Endothelial cell of umbilical vein (primary cell): ENCODE measurements at places on chromosomes 11 and 22. TPM values are rescaled to one million over a fixed set of nuclear protein-coding genes. Genes with fewer than 3 reads are reported as not detected.

- no peak for DNase-seq
Measured at GRCh38 chr22:20553947-20554741, 46.7 kb downstream of the MED15 start.

DNA sequence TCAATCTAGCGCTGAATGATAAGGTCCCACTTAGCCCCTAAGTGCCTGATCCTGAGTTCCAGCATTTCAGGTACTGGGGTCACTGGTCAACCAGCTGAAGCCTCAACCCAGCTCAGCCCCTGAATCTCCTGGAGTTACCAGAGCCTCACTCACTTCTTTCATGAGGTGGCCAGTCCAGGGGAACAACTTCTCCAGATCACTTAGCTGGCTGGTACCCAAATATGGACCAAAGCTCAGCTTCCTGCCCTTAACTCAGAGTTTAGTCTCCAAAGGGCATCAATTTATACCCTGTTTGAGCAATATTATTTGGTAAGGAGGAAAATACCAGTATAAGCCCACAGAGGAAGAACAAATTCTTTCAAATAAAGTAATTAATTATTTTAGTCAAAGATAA is 105.6 kb downstream of the SLC1A2 start:
- no peak for DNase-seq

DNA sequence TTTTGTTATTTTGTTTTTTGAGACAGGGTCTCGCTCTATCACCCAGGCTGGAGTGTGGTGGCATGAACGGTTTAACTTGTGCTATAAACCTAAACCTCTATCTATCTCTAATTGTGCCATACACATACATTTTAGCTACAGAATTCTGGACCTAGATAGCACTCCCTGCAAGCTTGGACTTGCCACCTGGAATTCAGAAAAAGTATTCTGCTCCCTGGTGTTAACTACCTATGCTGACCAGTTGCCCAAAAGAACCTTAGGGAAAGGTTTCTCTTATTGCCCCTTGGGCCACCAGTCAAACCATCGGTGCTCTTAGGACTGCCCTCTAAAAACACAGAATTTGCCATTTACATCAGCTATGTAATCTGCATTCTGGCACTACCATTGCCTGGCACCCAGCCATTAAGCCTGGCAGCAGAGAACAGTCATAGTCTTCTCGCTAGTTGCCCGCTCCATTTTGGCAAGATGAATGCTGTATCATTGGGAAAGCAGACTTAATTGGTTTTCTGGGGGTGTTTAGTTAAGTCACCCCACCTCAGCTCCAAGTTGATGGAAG is 55.3 kb downstream of the ETS1 start:
- DNase-seq, result no peak

DNA sequence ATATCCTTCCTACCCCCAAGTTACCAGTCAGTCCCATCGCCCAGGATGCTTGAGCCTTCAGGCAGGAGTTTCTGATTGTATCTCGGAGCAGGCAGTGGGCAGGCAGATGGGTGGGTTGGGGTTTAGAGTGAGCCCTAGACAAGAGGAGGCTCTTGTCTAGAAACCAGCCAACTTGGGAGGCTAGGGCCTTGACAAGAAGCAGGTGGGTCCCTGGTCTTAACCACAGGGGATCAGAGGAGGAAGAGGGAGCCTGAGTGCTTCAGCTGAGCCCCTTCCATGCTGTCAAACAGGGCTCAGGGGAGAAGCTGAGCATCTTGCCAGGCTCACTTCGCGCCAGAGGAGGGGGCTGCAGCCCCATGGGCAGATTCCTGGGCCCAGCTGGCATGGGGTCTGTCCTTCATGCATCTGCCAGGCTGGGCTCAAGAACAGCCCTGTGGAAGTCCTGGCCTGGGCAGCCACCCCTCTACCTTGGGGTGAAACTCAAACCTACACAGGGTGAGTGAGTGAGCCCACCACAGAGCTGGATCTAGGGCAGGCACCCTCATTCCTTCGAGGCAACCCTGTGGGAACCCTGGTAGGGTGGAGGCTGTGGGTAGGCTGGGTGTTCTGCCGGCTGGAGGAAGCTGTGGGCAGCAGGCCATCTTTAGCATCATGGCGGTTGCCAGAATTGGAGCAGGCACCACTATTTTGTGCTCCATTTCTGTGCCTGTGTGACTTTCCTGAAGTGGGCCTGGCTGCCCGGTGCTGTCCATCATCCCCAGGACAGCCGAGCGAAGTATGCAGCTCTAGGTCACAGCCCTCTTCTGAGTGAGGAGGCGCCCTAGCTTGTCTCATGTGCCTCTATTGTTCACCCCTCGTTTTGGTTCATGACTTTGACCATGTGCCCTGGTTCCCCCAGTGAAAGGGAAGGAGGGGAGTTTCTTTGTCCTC is 108.1 kb downstream of the MORC2 start:
- no peak for DNase-seq

DNA sequence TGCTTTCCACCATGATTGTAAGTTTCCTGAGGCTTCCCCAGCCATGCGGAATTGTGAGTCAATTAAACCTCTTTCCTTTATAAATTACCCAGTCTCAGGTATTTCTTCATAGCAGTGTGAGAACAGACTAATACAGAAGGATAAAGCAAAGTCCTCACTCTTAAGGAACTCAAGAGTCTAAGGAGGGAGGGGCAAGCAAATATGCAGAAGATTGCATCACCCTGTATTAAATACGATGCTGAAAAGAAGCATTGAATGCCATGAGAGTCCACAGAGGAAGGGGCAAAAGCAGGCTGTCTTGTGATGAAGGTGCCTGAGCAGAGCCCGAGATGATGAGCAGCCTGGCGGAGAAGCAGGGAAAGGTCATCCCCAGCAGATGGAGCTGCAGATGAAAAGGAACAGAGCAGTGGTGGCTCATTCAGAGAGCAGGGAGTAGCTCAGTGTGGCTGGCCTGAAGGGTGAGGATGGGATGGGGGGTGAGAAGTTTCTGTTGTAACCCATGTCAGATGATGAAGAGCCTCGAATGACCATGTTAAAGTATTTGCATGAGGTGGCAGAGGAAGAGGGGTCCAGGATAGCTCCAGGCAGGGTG is 6.3 kb upstream of the IZUMO1R start:
- no peak for DNase-seq

- no peak for DNase-seq
Measured at GRCh38 chr11:100442017-100442416, 245.1 kb upstream of the ARHGAP42 start.

GRCh38 chr11:124629961-124630360 is 7.3 kb downstream of the TBRG1 start:
- no peak for DNase-seq

- DNase-seq, result no peak
Measured at GRCh38 chr11:86214710-86215109, 29.8 kb upstream of the EED start.

DNA sequence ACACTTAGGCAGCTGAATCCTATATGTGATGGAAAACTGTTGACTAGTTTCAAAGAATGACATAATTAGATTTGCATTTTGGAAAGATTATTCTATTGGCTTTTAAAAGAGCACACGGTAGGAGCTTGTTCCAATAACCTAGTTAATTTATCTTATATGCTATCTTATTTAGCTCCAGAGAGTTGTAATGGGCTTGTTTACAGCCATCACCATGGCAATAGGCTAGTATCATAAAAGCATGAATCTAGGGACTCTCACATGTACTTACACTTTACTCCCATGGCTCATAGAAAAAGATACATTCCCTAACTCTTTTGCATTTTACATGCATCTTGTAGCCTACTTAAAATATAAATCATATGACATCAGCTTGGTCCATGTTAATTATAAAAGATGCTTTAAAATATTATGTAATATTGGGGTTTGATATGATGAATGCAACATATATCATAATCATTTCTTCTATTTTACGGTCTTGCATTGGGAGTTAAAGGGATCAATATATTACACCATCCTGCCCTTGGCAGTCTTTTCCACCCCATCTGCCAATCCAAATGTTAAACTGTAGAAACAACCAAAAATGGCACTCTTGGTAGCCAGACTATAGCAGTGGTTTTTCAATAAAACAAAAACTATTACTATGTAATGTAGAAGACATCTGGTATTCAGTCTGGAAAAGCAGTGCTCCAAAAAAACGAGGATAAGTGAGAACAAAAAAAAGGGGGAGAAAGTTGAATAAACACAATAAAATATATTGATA is 2254.0 kb downstream of the LRRC4C start:
- DNase-seq, result no peak

- DNase-seq, result no peak
Measured at GRCh38 chr11:58807343-58807742, 37.2 kb downstream of the GLYATL2 start.

MRGPRX3 gene
- not detected in 2 replicates for total RNA-seq
